ENCODE measurements at places on chromosomes 13 and 19.

- DNase-seq = no peak
Measured at GRCh38 chr13:71021825-71022422, 845.1 kb downstream of the DACH1 start.

GRCh38 chr13:42333613-42334328 lies 61.8 kb downstream of the AKAP11 start:
- peak; percentile 25 for DNase-seq

GRCh38 chr19:4803736-4804695 lies 12.5 kb downstream of the FEM1A start:
- no peak for DNase-seq

DNA sequence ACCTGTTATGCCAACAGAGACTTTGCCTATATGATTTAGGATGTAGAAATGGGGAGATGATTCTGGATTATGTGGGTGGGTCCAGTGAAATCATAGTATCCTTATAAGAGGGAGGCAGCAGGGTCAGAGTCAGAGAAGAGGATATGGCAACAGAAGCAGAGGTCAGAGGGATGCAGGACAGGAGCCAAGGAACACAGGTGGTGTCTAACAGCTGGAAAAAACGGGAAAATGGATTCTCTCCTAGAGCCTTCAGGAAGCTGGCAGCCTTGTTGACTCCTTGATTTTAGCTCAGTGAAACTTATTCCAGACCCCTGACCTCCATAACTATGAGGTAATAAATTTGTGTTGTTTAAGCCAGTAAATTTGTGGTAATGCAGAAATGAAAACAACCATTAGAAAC lies 28.8 kb upstream of the OXGR1 start:
- DNase-seq = no peak

GRCh38 chr13:50686551-50686950 lies 156.9 kb downstream of the DLEU7 start:
- DNase-seq = no peak

- peak; percentile 68 for DNase-seq
Measured at GRCh38 chr19:14127929-14128509, 8.4 kb downstream of the ASF1B start.

- no peak for DNase-seq
Measured at GRCh38 chr13:46158983-46159382, 23.0 kb downstream of the LCP1 start.

- DNase-seq = peak; percentile 70
Measured at GRCh38 chr13:23871616-23872220, 17.5 kb downstream of the MIPEP start.

GRCh38 chr13:59690857-59691500 lies 472.7 kb downstream of the DIAPH3 start:
- DNase-seq = no peak

DNA sequence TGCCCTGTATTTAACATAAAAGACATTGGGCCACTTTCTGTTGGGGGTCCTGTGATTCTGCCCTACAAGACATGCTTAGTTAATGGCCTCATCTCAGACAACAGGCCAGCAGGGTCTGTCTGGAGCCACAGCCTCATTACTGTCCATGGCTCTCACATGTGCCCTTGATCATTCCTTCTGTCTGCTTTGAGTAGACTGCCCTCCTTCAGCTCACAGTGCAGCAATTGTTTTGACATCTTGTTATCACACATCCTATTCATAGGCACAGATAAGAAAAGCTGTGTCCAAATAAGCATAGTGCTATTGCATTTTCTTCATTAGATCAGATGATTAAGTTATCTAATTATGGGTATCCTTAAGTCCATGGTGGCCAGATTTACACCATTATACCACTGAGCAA lies 127.9 kb downstream of the KCTD12 start:
- no peak for DNase-seq

- no peak for DNase-seq
Measured at GRCh38 chr13:20711301-20712044, 8.0 kb downstream of the IL17D start.

DNA sequence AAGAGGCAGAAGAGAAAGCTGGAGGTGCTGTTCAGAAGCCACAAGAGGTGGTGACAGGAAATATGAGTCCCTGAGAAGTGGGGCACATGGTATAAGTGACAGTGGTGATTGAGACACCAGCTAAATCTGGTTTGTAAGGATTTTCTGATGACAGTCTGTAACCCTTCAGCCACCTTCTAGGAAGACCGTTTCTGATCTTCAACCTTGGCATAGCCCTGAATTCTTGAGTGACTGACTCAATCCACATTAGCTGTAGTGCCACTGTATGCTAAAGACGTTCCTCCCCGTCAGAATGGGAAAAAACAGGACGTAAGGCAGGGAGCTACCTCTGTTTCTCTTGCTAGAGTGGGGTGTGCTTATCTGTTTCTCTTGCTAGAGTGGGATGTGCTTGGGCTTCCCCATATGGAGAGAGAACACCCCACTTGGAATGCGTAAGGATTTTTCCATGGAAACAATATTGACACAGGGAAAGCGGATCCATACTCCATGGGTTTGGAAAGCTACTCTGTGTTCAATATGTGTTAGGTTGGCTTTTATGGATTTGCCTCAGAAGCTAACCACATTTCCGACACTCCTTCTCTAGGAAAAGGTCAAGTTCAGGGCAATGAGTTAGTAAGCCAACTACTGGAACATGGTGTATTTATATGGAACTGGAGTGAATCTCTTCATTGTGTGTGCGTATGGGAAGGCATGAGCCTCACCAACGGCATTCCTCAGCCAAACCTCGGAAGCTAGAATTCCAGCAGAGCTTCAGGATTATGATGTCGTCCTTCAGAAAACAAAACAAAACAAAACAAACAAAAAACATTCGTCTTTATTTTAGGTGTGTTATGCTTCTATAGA lies 948.8 kb upstream of the SLC10A2 start:
- no peak for DNase-seq

- no peak for DNase-seq
Measured at GRCh38 chr13:56352901-56353300, 787.8 kb upstream of the PRR20A start.

- no peak for DNase-seq
Measured at GRCh38 chr13:48403913-48404312, 9.0 kb downstream of the LPAR6 start.

- no peak for DNase-seq
Measured at GRCh38 chr19:9834307-9834725, 802 bp upstream of the PIN1 start.

DNA sequence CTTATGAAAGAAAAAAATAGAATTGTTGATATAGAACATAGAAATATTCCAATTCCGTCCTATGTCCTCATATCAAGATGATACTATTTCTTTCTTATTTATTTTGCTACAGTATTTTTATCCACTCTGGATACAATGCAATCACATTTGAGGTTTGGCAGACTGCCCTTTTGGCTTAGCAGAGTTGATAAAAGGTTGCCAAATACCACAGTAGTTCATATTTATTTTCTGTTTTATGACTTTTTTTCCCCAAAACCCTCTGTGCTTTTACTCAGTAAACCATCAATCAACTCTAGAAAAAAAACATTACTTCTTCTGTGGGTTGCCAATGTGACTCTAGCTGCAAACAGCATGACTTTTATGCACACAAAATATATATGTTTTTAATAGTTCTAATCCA lies 424.5 kb downstream of the PCDH9 start:
- peak; percentile 46 for DNase-seq

DNA sequence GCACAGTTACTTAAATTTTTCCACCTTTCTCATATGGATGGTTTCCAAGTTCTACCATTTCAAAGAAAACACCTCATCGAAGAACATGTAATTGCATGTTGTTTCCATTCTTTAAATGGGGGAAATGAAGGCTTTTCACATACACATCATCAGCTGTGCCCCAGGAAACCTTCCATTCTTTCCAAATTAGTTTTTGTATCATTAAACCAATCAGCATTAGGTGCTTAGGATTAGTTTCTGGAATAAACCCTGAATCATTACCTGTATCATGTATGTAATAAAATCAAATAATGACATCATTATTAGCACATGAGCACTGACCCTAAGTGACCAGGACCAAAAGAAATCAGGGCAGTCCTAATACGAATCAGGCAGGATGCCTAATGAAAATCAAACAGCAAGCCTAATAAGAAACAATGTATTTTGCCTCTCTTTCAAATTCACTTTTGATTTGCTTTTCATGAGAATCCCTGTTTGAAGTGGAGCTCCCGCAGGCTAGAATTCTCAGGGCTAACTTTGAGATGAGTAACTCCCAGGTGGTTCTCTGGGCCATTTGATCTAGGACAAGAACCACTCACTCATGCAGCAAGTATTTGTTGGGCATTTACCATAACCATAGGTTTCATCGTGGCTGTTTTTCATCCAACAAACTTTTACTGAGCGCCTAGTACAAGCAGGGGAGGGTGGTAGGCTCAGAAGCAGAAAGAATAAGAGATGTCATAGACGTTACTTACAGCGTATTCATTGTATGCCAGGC lies 89.2 kb downstream of the MZT1 start:
- no peak for DNase-seq

DNA sequence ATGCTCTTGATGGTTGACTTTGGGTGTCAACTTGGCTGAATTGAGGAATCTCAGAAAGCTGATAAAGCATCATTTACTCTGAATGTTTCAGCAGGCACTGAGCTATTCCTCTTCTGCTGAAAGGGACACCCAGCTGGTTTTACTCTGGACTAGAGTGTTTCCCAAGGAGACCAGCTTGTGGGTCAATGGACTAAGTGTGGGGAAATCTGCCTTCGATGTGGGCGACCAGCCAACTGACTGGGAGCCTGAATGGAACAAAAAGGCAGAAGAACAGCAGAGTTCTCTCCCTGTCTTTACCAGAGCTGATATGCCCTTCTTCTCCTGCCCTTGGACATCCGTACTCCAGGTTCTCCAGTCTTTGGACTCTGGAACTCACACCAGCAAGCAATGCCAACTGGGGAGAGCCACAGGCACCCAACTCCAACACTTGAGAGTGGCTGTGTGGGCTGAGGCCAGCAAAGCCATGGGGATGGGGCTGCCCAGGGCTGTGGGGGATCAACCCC lies 32.2 kb downstream of the MRPL57 start:
- DNase-seq = no peak

DNA sequence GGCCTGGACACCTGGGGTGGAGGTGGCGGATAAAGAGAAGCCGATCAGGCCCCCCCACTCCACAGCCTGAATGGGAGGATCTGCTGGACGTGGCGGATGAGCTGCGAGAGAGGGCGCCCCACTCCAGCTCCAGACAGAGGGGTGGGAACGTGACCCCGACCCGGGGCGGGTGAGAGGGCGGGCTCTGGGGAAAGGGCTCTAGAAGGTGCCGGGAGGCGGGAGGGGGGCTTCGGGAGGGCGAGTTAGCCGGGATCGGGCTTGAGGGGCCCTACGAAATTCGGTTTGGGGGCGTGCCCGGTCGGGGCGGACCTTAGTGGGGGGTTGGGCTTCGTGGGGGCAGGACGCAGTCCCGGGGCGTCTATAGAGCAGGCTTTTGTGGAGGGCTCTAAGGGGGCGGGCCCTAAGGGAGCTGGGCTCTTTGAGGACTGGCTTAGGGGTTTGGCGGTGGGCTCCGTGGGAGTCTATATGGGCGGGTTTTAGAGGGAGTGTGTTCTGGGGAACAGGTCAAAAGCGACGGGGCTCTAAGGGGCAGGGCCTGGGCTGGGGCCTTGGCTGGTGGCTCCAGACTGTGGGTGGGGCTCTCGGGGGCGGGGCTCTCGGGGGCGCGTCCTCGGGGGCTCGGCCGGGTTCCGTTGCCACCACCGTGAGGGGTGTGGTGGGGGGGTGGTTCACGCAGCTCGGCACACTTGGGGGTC lies 4.1 kb upstream of the NANOS3 start:
- DNase-seq = no peak

DNA sequence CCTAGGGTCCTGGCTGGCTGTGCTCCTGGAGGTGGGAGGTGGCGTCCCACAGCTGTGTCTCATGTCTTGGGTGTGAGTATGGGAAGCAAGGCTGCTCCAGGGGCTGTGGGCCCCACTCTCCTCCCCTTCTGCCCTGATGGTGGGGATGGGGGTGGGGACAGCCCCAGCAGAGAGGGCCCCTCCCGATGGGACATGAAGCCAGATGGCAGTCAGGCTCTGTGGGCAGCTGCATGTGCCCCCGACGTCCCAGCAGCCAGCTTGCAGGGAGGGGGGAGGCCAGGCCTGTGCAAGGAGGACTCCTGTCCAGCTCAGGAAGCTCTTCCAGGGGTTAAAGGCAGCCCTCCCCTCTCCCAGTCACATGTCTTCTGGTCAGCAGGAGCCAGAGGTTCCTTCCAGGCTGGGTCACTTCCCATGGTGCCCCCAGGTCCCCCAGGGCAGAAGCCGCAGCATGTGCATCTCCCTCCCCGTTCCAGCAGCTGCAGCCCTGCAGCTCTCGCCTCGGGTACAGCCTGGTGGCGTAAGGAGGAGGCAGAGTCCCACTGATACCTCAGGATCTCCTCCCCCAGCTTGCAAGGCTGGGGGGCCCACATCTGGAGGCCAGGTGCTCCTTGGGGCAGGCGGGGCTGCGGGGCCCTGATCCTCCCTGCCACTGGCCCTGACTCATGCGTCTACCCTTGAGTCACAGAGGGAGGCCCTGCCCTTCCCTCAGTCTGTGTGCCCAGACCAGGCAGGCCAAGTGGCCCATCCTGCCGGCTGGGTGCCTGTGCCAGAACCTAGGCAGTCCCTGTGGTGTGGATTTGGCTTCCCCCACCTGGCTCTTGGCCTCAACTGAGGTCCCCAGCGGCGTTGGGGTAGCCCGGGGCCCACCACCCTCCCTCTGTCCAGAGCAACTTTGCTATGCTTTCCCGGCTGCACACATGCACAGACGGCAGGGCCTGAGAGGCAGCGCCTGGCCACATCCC lies 13.0 kb downstream of the YIPF2 start:
- no peak for DNase-seq

- no peak for DNase-seq
Measured at GRCh38 chr19:17300992-17301619, 2.1 kb downstream of the ABHD8 start.

GRCh38 chr13:42007844-42008243 lies 40.6 kb upstream of the DGKH start:
- no peak for DNase-seq

DNA sequence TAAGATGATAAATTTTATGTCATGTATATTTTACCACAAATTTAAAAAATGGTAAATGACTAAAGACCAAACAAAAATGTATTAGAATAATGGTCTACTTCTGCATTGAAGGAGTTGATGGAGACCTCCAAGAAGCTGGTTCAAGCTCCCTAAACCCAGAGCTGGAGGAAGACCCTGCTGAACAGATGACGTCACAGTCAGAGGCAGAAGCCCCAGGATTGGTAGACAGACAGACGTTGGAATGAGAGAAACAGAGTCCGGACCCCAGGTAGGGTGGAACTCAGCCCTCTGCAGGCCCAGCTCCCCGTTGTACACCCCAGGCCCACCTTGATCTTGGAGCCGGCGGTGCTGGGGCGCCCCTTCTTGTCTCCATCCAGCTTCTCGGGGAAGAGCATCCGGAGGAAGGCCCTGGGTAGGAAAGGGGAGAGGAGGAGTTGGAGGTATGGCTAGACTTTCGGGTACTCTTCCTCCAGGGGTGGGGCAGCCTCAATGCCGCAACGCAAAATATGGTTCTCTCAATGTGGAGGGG lies 25.7 kb upstream of the ZNF414 start:
- no peak for DNase-seq

GRCh38 chr19:925087-925525 lies 729 bp upstream of the ARID3A start:
- no peak for DNase-seq

- no peak for DNase-seq
Measured at GRCh38 chr19:3333662-3334061, 32.7 kb upstream of the NFIC start.

- no peak for DNase-seq
Measured at GRCh38 chr13:28830580-28830979, 10.4 kb downstream of the MTUS2 start.

- DNase-seq = no peak
Measured at GRCh38 chr13:71017607-71018006, 849.4 kb downstream of the DACH1 start.

Data from pons (tissue), 1 donor.